ENCODE measurements at places on chromosomes 4 and X.
A peak's percentile ranks its signal among the peaks of the same experiment; 100 is the strongest.

DNA sequence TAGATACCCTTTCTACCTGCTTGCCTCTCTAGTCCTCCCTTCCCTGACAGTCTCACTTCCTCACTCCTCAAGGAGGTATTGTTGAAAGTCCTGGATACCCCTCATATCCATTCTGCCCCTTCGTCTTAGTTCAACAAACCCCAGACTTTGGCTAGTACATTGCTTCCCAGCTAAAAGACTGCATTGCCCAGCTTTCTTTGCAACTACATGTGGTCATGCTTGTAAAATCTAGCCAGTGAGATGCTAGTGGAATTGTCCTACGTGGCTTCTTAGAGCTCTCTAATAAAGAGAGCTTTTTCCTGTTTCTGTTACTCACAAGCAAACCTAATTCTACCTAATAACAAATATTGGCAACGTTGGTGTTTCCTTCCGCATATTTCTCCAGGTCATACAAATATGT lies 237.9 kb upstream of the PSAPL1 start:
- H3K4me3 ChIP-seq: no peak overlapping the region
- no peaks in the 10 kb centered on the region for H3K36me3 ChIP-seq
- H3K4me1 ChIP-seq: no peaks in the 10 kb centered on the region
- H3K27me3 ChIP-seq: no peaks in the 10 kb centered on the region

GRCh38 chrX:136130931-136131833 lies 16.2 kb upstream of the FHL1 start:
- no peaks in the 10 kb centered on the region for H3K36me3 ChIP-seq
- H3K27me3 ChIP-seq: no peaks in the 10 kb centered on the region
- no peak overlapping the region for H3K27ac ChIP-seq
- H3K4me3 ChIP-seq: no peak overlapping the region
- no peaks in the 10 kb centered on the region for H3K4me1 ChIP-seq

DNA sequence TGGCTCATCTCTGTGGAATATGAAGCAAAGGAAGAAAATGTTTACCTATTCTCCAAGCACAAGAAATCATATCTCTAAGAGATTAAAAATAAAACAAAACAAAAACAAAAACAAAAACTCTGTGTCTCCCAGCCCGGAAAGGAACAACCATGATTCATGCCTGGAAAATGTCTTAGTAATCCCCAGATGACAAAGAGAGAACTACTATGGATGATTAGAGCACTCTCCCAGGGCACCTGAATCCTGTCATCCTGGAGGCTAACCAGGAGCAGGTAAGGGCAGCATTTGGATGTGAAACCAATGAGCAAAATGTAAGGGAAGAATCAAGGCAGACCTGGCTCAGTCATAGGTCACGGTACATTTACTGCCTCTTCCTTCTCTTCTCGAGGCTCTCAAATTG lies 1.7 kb upstream of the AKAP4 start:
- no peaks in the 10 kb centered on the region for H3K36me3 ChIP-seq
- H3K27ac ChIP-seq: no peak overlapping the region
- H3K4me1 ChIP-seq: peaks cover 2% of the 10 kb centered on the region
- no peak for DNase-seq

DNA sequence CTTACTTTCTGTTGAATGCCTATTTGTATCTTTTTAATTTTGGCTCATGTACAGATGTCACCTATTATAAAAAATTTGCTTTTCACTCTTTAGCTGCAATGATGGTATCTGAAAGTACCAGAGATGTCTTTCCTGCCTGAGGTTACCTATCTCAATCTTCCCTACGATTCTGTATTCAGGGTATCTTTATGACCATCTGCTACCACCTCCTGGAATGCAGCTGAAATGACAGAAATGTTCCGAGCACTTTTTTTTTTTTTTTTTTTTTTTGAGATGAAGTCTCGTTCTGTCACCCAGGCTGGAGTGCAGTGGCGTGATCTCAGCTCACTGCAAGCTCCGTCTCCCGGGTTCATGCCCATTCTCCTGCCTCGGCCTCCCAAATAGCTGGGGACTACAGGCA lies 136.4 kb downstream of the REPS2 start:
- H3K36me3 ChIP-seq: no peaks in the 10 kb centered on the region
- H3K4me3 ChIP-seq: no peak overlapping the region

DNA sequence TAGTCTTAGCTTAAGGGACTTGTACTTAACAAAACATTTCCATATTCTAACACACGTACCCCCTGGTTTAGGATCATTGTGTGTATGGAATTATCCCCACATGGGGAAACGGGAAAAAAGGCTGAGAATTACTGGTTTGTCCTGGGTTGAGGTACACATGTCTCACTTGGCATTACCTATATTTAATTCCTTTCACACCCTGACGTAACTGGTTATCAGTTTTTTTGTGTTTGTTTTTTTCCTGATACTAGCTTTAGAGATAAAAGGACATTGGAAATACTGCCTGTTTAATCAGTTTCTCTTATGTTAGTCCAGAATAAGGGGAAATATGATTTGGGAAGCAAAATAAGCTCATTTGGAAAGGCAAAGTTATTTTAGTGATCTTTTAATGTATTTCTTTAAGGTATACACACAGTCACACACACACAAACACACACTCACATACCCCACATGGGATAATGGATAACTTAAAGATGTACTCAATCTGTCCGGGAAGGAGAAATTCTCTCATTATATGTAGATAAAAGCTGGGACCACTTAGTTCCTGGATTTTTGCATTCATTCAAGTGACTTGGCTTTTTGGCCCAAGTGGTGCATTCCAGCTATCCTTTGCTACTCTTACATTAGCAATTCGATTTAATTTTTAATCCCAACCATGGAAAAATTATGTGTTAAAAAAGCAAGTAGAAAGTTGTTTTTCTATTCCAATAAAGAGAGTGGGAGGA lies 13.0 kb downstream of the SEPTIN11 start:
- no peak overlapping the region for H3K4me3 ChIP-seq
- peaks cover 19% of the 10 kb centered on the region for H3K4me1 ChIP-seq
- no peaks in the 10 kb centered on the region for H3K27me3 ChIP-seq
- no peak for DNase-seq
- H3K27ac ChIP-seq: no peak overlapping the region

DNA sequence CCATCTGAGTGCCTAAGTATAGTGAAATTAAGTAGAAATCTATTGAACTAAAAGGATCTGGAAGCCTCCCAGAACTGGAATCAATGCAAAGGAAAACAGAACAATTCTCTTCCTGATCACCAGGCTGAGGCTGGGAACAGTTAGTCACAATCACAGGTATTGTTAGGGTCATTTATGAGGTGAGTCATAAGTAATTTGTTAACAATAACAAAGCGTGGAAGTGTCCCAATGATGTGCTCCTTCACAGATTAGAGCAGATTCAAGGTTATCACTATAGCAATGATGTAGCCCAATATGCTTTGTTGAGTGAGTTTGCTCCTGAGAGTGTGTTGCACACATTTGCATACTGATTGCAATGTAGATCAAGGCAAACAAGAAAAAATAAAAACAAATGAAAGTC lies 228.1 kb downstream of the ZNF674 start:
- no peak overlapping the region for H3K4me3 ChIP-seq
- no peaks in the 10 kb centered on the region for H3K4me1 ChIP-seq
- no peaks in the 10 kb centered on the region for H3K27me3 ChIP-seq
- H3K36me3 ChIP-seq: no peaks in the 10 kb centered on the region
- DNase-seq: peak; percentile 46

DNA sequence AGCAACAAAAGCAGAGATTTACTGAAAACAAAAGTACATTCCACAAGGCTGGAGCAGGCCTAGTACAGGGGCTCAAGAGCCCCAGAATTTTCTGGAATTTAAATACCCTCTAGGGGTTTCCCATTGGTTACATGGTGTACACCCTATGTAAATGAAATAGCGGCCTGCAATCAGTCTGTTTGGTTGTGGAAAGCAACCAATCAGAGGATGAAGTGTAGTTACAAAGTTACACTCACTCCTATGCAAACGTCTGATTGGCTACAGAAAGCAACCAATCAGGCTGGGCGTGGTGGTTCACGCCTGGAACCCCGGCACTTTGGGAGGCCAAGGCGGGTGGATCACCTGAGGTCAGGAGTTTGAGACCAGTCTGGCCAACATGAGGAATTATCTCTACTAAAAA lies 13.8 kb upstream of the TXLNG start:
- H3K27ac ChIP-seq: no peak overlapping the region
- H3K4me1 ChIP-seq: no peaks in the 10 kb centered on the region
- H3K27me3 ChIP-seq: no peaks in the 10 kb centered on the region
- H3K4me3 ChIP-seq: no peak overlapping the region
- H3K36me3 ChIP-seq: no peaks in the 10 kb centered on the region

GRCh38 chr4:157978680-157979361 lies 194.0 kb downstream of the GASK1B start:
- H3K27ac ChIP-seq: no peak overlapping the region
- no peaks in the 10 kb centered on the region for H3K36me3 ChIP-seq
- no peaks in the 10 kb centered on the region for H3K27me3 ChIP-seq
- peak; percentile 55 for DNase-seq
- no peaks in the 10 kb centered on the region for H3K4me1 ChIP-seq
- H3K4me3 ChIP-seq: no peak overlapping the region

DNA sequence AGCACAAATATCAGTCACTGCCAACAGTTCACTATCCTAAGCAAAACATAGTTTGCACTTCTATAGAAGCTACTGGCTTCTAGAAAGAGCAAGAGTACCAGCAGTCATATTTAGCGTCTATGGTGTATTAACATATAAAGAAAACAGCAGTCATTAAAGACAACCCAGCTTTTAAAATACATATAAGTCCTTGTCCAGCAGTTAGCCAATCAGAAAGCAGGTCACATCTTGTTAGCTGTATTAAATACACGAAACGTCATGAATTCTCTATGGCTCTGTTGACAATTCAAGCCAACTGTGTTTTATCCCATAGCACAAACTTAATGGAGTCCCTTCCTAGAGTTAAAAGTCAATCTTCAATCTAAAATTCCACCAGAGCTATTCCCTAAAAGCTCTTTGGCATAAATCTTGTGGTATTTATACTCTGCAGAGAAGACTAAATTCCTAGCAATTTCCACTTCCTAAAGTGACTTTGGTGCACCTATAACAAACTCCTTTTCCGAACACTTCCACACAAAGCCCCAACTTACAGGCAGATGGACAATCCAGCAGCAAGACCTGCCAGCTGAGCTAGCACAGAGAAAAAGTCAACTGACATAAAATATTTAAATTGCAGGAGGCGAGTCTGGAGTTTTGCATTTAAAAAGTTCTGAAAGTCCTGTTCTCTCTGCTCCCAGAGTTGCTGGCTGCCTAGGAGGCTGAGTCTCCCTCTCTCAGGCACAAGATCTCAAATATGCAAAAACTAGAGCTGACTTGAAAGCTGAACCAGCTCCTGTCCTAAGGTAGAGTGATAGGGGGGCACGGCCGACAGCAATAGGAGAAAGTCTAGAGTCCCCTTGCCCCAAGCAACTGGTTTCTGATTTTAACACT lies 1.3 kb downstream of the LDB2 start:
- peak overlapping the region; percentile 58 for H3K4me3 ChIP-seq

All from small intestine (tissue), 16 donors.